ENCODE measurements at places on chromosomes 3 and 15. TPM values are rescaled to one million over a fixed set of nuclear protein-coding genes. Genes with fewer than 3 reads are reported as not detected.

GRCh38 chr15:89794627-89795241, 18.6 kb downstream of the MESP2 start:
- peak; percentile 55 for DNase-seq

GRCh38 chr3:152267831-152268554, 736 bp upstream of the MBNL1 start:
- no peak for DNase-seq

- no peak for DNase-seq
These were observed 59.0 kb upstream of the ACKR4 start for GRCh38 chr3:132538072-132538471.

Gene TGM4
- not detected for total RNA-seq

GRCh38 chr15:89496155-89497098, at the start of gene RHCG:
Gene RHCG, minus strand, starts transcription at chr15:89496583. Its CDS starts 39 bp downstream, at chr15:89496544.
- DNase-seq = peak; percentile 27

All from fibroblast of villous mesenchyme (primary cell).